Umbilical cord (tissue), 2 donors: ENCODE measurements at places on chromosomes 6 and 20.

- DNase-seq = no peak
Measured at GRCh38 chr6:92589996-92590395, 829.4 kb downstream of the EPHA7 start.

DNA sequence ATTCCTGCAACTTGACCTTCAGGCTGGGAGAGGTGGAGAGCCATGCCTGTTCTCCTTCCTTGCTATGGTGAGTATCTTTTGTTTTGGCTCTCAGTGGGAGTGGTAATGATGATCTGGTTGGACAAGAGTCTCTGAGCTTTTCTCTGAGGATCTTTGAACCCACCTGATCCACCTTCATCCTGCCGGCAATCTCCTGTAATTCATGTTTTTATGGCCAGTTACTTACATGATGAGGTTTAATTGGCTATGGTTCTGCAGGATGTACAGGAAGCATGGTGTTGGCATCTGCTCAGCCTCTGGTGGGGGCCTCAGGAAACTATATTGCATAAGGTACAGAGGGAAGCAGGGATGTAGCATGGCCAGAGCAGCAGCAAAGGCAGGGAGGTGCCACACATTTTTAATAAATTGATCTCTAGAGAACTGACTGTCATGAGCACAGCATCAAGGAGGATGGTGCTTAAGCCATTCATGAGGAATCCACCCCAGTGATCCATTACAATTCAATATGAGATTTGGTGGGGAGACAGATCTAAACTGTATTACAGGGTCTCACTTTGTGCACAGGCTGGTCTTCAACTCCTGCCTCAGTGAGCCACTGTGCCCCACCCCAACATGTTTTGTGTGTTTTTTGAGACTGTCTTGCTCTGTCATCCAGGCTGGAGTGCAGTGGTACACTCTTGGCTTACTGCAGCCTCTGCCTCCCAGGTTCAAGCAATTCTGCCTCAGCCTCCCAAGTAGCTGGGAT, 10.0 kb downstream of the HSPA1B start:
- no peak for DNase-seq

- no peak for DNase-seq
Measured at GRCh38 chr20:45819466-45819865, 7.0 kb downstream of the UBE2C start.

DNA sequence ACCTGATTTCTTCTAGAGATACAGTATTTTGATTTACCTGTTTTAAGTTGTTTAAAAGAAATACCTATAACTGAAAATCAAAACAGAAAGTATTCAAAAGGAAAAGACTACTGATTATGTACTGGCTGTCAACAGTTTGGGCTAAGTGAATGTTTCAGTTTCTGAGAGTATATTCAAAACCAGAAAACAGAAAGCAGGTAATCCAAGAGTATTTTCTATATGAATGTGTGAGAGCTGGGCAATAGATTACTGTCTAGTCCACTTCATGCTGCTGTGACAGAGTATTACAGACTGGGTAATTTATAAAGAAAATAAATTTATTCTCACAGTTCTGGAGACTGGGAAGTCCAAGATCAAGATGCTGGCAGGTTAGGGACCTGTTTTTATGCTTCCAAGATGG, 261.0 kb downstream of the ARHGAP18 start:
- DNase-seq = no peak

GRCh38 chr6:17093686-17094085, 8.2 kb upstream of the STMND1 start:
- DNase-seq = no peak
